ENCODE measurements at places on chromosomes 7 and 10.

- no peak for DNase-seq
These were observed 97.8 kb upstream of the PRPS1L1 start for GRCh38 chr7:18125476-18125875.

DNA sequence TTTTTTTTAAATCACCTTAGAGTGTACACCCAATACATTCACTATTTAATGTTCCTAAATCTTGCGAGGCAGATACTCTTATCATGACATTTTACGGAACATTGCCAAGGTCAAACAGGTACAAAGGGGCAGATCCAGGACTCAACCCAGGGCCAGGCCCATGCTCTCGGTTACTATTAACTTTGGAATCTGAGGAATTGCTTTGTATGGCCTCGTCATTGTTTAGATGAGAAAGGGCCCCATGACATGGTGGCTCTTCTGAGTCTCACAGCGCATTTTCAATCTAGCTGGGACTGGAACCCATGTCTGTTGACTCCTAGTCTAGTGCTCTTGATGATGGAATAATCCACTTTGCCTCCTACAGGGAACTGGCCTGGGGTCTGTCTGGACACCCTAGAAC lies 59.1 kb downstream of the GATA3 start:
- DNase-seq: no peak

DNA sequence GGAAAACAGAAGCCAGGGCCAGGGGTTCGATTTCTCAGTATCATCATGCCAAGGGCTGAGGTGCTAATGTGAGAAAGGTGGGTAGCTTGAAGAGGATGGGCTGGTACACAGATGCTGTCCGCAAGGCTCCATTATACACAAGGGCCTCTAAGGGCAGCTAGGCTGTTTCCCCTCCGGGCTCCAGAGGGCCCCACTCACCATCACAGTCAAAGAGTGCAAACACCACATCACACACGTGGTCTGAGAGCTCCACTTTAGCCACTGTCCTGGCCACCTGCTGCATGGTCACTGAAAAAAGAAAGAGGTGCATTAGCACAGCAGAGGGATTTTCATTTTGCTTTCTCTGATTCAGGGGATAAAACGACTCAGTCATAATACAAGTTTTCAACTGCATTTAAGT lies 20.9 kb upstream of the DNAJB12 start:
- no peak for DNase-seq

GRCh38 chr7:123220396-123220795 lies 20.6 kb upstream of the SLC13A1 start:
- DNase-seq: no peak

- DNase-seq: no peak
These were observed 20.8 kb upstream of the PAX2 start for GRCh38 chr10:100724531-100725027.

DNA sequence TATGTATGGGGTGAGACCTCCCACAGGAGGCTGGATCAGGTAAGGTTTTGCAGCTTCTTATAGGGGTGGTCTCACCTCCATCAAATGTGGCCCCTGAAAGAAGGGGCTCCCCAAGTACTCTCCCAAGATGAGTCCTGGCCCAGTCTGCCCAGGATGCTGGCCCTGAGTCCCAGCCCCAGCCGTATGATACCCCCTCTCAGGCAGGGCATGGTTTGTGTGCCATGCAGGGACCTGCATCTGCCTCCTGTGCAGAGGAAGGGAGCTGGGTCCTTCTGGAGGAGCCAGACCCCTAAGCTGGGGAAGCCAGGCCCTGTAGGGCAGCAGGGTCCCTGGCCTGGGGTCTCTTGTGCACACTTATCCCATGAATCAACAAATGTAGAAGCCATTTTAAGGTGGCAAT lies 35.1 kb upstream of the ZNF716 start:
- no peak for DNase-seq

DNA sequence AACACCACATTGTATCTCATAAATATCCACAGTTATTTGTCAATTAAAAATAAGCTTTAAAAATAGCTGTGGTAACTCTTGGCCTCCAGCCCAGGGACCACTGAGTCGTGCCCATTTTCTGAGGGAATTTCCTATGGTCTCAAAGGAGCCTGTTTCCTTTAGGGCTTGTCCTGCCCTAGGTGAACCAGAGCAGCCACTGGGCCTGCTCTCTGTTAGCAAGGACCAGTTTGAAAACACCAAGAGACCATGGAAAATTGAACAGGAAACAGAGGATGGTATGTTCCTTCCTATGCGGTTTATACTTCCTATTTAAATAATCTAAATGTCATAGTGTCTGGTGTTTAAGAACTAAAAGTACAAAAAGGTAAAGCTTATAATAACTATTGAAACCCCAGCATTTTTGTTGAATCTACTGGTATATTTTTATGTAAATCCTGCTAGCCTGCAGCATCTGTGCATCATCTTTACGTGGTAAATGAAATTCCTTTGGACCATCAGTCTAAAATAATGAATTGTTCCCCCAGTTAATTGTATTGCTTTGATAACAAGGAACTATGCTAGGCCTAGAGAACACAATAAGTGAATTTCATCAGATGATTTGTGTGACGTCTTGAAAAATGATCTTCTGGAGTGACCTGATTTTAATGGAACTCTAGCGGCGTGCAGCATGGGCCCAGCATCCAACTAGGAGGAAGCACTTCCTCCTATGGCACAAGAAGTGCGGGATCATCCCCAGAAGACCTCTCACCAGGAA lies 333.7 kb downstream of the GFRA1 start:
- no peak for DNase-seq

- no peak for DNase-seq
These were observed 17.7 kb downstream of the COBL start for GRCh38 chr7:51298912-51299311.

GRCh38 chr7:135207406-135208101 lies 3.8 kb downstream of the WDR91 start:
- DNase-seq: no peak

DNA sequence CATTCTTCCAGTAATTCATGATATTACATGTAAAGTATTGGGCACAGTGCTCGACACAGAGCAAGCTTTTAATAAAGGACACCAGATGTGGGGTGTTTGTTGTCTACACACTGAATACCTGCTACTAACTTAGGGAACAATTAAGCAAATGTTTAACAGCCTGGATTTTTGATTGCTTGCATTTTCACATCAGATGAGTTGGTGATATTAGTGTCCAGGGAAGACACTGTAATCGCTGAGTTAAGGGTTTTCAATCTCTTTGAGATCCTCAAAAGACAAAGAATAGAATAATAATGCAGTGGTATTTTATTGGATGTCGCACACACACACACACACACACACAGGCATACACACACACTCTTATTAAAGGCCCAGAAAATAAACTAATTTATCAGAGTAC lies 79.1 kb downstream of the VIM start:
- DNase-seq: no peak

DNA sequence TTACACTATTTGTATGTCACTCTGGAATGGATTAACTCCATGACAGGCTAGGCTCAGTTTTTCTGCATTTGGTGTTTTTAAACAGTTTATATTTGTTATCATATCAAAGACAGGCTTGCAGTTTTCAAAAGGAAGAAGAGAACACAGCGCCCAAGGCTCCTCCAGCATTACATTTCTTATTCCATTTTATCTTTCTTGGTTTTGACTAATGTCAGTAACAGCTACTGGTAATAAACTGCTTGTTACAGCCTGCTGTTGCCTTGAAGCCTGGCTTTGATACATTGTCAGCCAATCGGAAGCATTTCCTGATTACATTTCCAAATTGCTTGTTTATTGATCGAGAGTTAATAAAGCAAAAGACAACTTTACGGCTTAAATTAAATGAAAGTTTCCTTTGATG lies 166.0 kb upstream of the MDFIC start:
- no peak for DNase-seq

DNA sequence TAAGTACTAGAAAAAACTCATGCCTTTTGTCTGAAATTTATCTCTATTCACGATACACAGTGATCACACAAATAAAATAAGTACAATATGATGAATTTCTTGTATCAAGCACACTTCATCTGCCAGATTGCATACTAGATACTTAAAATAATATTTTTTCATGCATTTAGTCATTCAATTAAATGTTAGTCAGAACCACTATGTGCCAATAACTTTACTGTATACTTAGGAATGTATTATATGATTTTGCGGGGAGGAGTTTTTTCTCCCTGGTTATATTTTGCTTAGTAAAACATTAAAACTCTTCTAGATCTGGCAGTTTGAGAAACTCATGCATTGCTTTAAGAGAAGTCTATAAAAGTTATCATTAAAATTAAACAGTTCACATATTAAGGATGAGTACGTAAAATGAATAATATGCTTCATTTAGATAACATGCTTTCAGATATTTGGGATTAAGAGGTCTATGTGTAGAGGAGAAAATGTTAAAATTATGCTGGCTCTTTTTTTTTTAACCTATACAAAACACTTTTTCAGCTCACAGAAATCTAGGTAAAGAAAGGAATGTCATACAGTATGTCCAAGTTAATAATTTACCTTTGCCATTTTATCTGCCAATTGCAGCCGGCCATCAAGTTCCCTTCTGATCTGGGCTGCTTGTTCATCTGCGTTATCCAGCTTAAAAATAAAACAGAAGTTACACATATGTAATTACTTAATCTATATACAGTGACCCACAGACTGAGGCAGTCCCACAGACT lies 70.1 kb downstream of the RNF133 start:
- DNase-seq: no peak

DNA sequence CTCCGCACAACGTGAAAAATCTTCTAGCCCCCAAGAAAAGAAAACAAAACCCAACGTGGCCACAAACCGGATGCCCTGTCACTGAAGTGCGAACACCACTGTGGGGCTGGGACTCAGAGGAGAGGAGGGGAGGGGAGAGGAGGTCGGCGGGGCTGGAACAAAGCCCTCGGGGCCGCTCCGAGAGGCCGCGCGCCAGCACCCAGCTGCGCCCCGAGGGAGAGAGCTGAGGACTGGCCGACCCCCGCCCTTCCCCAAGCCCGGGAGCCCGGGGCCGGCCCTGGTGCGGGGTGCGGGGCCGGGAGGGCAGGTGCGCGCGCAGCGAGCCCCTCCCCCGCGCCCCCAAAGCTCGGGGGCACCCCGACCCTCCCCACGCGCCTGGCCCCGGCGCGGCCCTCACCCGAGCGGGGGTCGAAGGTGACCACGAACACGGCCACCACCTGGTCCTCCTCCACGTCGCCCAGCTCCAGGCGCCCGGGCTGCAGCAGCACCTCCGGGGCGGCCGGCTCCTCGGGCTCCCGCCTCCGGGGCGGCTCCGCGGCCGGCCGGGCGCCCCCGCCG lies 398 bp downstream of the DENND11 start:
- peak; percentile 65 for DNase-seq

DNA sequence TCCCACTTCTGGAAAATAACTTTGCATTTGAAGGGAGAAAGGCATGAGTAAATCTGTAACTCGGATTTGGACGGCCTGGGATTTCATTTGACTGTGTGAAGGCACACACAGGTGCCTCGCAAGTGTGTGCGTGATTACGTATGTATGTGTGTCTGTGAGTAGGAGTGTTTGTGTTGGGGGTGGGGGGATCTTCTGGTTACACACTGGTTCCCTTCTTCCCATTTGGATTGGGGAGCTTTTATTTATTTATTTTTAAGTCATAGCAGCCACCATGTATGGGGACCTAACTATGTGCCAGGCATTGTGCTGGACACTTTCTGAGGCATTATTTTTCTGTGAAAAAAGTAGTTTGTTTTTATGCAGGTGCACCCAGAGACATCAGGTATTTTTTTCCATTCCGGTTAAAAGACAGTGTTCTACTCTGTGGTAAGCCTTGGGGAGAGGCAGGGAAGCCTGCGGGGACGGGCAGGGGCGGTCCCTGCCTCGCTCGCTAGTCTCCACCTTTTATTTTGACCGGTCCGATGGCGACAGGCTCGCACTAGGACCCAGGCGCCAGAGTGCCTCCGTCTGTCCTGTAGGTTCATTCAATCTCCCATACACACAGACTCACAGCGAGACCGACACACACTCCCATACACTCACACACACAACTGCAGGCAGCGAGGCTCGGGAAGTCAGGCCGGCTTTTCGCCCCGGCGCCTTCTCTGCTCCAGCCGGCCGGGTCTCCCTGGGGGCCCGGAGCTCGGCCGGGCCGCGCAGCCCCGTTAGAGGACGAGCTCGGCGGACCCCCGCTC lies at the start of gene MXI1:
Gene MXI1 (plus strand): TSS at position 595 of the 794 bp plus-strand sequence. CDS start 204 bp downstream, outside the sequence.
- DNase-seq: no peak

DNA sequence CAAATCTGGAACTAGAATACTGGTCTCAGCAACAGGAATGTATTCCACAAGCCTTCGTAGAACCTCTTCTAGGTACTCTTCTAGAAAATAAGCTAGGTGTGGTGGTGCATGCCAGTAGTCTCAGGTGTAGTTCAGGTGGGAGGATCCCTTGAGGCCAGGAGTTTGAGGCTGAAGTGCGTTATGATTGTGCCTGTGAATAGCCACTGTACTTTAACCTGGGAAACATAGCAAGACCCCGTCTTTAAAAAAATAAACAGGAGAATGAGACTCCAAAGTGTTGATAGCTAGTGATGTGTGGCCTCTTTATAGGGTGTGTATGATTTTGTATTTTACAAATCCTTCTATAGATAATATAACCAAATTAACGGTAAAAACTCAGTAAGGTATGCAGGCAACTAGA lies 1.5 kb upstream of the ZNF775 start:
- no peak for DNase-seq

DNA sequence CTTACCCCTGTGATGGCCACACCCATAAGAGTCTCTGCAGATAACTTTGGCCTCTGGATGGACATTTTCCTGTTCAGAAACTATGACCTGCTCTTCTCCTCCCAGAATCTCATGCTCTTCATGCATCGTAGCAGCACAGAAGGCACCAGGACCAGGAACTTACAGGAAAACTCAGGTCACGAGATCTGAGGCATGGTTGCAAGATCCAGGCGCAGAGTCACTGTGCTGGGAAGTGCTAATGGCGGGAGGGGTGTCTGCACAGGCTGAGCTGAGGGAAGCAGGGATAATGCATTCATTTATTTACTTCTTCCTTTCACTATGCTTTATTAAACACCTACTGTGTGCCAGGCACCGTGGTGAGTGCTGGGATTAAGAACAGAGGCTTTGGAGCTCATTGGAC lies 48.2 kb upstream of the LOXL4 start:
- DNase-seq: no peak
